ENCODE measurements at places on chromosomes 1 and 21.
A peak's percentile ranks its signal among the peaks of the same experiment; 100 is the strongest.

DNA sequence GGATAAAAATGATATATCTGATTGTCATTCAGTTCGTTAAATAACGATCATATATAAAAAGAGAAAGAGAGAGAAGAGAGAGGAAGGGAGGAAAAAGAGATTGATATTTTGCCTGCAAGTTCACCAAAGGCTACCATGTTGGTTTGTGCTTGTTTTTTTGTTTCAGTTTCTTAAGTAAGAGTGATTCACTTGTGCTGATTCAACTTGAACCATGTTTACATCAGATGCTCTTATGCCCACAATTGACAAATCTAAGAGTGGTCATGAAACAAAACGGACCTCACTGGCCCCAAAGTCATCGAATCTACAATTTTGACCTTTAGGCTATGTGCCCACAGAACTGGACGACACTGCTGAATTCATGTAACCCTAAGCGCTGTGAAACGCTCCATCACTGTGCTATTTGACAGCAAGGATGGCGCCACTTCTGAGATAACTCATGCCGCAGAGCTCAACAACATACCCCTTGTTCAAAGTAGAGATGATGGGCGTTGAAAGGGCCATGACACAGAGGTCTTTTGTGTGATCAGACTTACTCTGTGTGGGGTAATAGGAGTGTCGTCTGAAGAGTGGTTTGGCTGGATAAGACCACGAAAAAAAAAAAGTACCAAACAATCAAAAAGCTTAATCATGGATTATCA lies 481.4 kb downstream of the SETD4 start:
- peak; percentile 25 for DNase-seq

GRCh38 chr1:67850151-67850551 lies 16.9 kb upstream of the GNG12 start:
- DNase-seq: peak; percentile 58

GRCh38 chr1:226681652-226682493 lies 57.2 kb downstream of the ITPKB start:
- DNase-seq: no peak

DNA sequence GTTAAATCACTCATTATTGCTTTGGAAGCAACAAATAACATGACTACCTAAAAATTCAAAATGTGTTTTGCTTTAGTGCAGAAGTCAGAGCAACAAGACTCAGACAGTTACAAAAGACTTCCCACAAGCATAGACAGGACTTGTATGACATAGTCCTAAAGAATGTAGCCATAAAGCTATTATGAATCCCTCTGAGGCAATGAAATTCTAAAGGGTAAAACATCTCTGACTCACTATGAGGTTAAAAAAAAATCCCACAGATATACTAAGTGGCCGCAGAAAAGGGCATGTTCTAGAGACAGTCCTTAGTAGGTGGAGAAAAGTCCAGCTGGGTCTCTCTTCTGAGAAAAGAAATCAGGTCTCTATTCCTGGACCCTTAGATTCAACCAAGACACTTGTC lies 4.9 kb downstream of the PRKAB2 start:
- DNase-seq: peak; percentile 96

- DNase-seq: no peak
Measured at GRCh38 chr1:10755970-10756521, 40.4 kb downstream of the CASZ1 start.

DNA sequence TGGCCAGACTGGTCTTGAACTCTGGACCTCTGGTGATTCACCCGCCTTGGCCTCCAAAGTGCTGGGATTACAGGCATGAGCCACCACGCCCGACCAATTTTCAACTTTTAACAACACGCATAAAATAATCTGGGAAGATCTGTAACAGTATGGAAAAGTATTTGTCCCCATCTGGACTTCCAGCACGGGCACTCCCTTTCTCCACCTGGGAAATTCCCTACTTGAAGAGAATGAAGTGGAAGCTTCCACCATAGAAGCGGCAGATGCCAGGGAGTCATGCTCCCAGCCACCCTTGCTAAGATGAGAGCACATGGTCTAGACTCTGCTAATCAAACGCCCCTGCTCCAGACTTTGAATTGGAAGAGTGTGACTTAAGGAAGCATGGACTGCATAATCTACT lies 9.0 kb upstream of the GPR137B start:
- no peak for DNase-seq

- DNase-seq: peak; percentile 68
Measured at GRCh38 chr1:4655674-4656532, 1.5 kb downstream of the AJAP1 start.

GRCh38 chr1:32997381-32997891 lies 32.8 kb upstream of the RNF19B start:
- DNase-seq: peak; percentile 70

- DNase-seq: no peak
Measured at GRCh38 chr1:54701066-54701465, 14.6 kb upstream of the TTC4 start.

- DNase-seq: no peak
Measured at GRCh38 chr1:205569411-205570172, 62.2 kb downstream of the ELK4 start.

DNA sequence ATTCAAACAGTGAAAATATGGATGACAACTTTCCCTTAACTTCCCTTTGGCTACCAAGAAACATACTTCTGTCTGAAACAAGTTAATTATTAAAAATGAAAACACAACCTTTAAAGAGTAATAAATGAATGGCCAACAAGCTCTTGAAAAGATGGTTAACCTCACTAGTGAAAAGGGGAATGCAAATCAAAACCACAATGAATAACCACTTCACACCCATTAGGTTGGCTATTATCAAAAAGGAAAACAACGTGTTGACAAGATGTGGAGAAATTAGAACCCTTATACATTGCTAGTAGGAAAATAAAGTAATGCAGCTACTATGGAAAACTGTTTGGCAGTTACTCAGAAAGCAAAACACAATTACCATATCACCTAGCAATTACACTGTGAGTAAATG lies 14.1 kb downstream of the COP1 start:
- no peak for DNase-seq

- DNase-seq: no peak
Measured at GRCh38 chr1:26410706-26411623, at the start of gene LIN28A. Gene LIN28A (plus strand): TSS chr1:26410817. CDS start chr1:26410892, 75 bp downstream.

DNA sequence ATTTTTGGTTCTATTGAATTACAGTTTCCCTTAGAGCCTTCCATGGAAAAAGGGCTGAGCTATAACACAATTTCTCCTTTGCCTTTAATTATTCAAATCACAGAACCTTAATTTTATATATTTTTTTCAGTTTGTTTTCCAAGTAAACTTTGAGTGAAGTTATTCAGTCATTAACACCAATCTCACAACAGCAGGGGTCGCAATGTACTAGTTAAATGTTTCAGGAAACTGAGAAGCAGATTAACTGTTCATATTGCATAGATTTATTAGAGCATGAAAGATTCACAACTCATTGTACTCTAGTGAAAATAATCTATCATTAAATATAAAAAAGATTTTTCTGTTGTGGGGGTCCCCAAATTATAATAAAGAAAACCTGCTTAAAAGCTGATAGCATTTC lies 64.1 kb downstream of the KIFAP3 start:
- DNase-seq: peak; percentile 70

DNA sequence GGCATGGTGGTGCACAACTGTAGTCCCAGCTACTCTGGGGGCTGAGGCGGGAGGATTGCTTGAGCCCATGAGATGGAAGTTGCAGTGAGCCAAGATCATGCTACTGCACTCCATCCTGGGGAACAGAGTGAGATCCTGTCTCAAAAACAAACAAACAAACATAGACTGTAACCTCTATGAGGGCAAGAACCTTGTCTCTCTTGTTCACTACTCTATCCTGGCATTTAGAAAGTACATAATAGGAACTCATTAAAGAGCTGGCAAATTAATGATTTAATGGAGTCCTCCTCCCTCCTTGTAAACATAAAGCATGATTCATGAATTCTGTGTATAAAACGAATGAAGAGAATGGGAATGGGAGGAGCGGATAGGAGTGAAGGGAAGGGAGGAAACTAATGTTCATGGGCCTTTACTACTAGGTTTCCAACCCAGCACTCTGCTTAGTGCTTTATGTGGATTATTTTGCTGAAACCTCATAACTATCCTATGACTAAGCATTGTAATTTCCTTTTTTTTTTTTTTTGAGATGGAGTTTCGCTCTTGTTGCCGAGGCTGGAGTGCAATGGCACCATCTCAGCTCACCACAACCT lies 8.6 kb downstream of the LMOD1 start:
- DNase-seq: peak; percentile 86

- DNase-seq: peak; percentile 94
Measured at GRCh38 chr1:225766967-225767633, 10.5 kb upstream of the SRP9 start.

DNA sequence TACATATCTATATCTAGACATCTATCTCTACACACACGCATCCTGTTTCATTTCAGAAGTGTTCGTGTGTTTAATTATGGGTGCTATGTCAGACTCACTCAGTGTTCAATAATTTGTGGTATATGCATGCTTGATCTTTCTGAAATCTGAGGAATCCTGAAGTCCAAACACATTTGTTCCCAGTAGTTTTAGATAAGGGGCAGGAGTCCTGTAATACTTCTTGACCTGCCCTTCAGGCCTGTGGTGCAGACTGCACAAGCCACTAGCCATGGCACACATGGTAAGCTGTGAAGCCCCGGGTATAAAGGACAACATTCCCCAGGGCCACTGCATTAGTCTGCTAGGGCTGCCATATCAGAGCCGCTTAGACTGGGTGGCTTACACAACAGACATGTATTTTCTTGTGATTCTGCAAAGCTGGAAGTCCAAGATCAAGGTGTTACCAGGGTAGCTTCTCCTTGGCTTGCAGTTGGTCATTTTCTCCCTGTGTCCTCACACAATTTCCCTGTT lies 267.2 kb downstream of the RHOU start:
- DNase-seq: no peak

- no peak for DNase-seq
Measured at GRCh38 chr1:66237042-66237441, 296.9 kb upstream of the SGIP1 start.

DNA sequence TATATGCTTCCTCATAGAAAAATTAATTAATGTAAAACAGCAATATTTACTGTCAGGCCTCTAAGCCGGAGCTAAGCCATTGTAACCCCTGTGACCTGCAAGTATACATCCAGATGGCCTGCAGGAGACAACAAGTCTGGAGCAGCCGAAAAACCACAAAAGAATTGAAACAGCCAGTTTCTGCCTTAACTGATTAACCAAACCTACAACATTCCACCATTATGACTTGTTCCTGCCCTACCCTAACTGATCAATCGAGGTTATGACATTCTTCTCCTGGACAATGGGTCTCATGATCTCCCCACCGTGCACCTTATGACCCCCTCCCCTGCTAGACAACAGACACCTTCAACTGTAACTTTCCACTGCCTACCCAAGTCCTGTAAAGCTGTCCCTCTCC lies 205.8 kb upstream of the DUSP10 start:
- DNase-seq: no peak

- DNase-seq: peak; percentile 74
Measured at GRCh38 chr1:201750934-201751333, 78.0 kb upstream of the IPO9 start.

DNA sequence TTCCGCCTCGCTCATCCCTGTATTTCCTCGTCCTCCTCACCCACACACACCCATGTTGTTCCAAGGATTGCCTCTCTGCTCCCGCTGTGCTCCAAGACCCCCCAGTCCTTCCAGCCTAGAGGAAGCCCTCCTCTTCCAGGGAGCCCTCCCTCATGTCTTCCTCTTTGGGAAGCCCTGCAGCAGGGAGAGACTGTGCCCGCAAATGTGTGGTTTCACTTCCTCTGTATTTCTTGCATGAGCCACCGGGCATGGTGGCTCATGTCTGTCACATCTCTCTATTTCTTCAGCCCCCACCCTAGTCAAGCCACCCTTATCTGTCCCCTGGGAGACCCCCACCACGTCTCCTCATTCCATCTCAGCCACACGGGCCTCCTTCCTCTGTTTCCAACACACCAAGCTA lies 57.5 kb upstream of the PAX7 start:
- DNase-seq: no peak

GRCh38 chr21:42188663-42189062 lies 30.3 kb upstream of the ABCG1 start:
- DNase-seq: no peak

DNA sequence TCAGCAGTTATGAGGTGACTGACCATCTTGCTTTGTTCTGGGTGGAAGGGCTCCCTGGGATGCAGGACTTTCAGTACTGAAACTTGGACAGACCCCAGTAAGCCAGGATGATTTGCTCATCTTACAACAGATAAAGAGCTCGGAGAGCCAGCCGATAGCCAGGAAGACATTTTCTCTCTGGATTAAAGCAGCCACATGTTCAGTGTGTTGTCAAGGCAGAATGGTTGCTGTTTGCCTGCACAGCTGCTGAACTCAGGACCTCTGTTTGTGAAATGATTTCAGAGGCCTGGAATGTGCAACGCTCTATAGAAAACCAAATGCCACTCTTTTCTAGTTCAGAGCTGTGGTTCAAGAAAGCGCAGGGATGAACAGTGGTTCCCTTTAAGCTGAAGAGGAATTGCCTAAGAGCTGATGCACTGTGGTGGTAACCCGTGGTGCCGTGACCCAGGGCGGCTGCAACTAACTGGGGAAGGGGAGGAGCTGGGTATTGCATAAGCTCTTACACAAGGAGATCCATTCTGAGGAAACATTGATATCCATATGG lies 40.7 kb downstream of the CASQ2 start:
- DNase-seq: peak; percentile 93

- DNase-seq: peak; percentile 89
Measured at GRCh38 chr1:248823517-248824001, 2.2 kb downstream of the SH3BP5L start.

DNA sequence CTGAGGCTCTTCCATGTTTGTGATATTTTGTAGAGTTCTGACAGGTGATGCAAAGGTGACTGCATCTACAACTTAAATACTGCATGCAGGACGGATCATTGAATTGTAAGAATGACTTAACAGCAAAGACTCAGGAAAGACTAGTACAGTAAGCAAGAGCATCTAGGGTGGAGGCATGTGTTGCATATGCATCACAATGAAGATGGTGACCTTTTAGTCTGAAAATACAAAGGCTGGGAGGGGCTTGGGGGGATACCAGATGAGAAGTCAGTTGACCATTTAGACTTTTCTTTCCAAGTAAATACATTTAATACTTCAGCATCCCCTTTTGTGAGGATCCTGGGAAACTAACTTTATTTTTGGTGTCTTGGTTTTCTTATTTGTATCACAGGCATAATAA lies 145.5 kb downstream of the NUF2 start:
- no peak for DNase-seq

DNA sequence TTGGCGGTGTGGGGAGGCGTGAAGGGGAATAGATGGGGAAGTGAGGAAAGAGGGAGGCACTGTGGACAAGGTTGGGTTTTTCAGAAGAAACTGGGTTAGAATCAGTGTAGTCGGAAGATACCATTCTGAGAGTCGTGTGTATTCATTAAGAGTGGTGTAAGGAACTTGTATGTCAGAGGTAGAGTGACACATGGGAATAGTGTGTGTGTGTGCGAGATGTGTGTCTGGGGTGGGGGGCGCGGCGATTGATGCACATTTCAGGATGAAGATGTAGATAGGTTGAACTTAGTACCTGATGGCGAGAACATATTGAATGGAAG lies 878 bp downstream of the SMG7 start:
- DNase-seq: no peak

All from fibroblast of skin of right quadriceps (primary cell).